Brain (organoid and tissue), 16 donors: ENCODE measurements at places on chromosomes 12 and 14.
A peak's percentile ranks its signal among the peaks of the same experiment; 100 is the strongest.

DNA sequence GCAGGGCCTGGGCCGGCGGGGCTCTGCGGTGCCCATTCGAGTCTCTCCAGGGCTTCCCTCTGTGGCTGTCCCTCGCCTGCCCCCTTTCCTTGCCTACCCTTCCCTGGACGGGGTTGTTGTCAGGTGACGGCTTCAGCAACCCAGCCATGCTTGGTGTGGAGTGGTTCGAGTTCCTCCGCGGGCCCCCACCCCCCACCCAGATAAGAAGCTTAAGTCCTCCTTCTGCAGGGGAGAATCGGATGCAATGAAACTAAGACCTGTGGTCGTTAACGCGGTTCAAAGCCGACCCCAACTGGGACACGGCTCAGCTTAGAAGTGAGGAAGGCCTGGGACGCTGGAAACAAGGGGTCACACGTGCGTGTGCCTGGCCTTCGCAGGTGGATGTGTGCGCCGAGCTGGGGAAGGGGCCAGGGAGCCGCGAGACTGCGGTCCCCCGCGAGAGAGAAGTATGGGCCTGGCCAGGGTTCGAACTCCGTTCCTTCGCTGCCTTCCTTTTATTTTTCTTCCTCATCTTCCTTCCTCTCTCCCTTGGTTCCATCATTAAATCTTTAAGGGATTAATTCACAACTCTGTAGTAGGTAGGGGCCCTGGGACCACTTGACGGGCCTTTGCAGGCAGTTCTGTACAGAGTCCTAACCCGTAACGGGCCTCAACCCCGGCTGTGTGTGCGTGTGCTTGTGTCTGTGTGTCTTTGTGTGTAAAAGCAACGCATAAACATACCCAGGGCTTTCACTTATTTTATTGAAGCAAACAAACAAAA lies 3.5 kb downstream of the TTC6 start:
- peak; percentile 47 for DNase-seq

DNA sequence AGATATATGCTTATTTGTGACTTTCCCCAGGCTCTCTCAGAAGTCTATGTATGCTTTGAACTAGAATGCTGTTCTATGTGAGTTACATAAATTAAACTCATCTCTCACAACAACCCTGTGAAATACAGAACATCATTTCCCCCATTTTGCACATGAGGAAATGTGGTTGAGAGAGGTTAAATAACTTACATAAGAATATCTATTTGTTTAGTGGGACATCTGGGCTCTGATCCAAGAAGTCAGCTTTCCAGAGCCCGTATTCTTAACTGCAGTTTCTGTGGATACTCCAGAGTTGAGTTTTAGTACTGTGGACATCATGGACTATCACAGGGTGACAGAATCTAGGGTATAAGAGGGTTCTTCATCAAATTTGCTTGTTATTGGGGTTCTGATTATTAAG lies 242.5 kb upstream of the ARHGAP5 start:
- no peak for DNase-seq

- no peak for DNase-seq
Observed at GRCh38 chr12:946212-946611, 3.3 kb downstream of the RAD52 start.

- DNase-seq, result no peak
Observed at GRCh38 chr12:131312793-131313545, 359.3 kb downstream of the ADGRD1 start.
